Spleen (tissue), 13 donors: ENCODE measurements at places on chromosomes 2 and 18. TPM values are rescaled to one million over a fixed set of nuclear protein-coding genes. Genes with fewer than 3 reads are reported as not detected.

- no peak overlapping the region for H3K27ac ChIP-seq
- no peak overlapping the region for H3K4me3 ChIP-seq
- H3K27me3 ChIP-seq: no peaks in the 10 kb centered on the region
- no peaks in the 10 kb centered on the region for H3K36me3 ChIP-seq
- H3K4me1 ChIP-seq: no peaks in the 10 kb centered on the region
- DNase-seq: no peak
Observed at GRCh38 chr2:106828119-106828518, 57.8 kb downstream of the ST6GAL2 start.

Gene MDH1B
- 0.34 TPM for total RNA-seq

GRCh38 chr2:203062126-203062525 is 47.5 kb downstream of the NBEAL1 start:
- no peak overlapping the region for H3K27ac ChIP-seq
- H3K4me3 ChIP-seq: no peak overlapping the region
- no peaks in the 10 kb centered on the region for H3K27me3 ChIP-seq
- H3K36me3 ChIP-seq: peaks cover 11% of the 10 kb centered on the region
- DNase-seq: no peak
- H3K4me1 ChIP-seq: no peaks in the 10 kb centered on the region

- peaks cover 7% of the 10 kb centered on the region for H3K4me1 ChIP-seq
- no peak overlapping the region for H3K27ac ChIP-seq
- no peaks in the 10 kb centered on the region for H3K36me3 ChIP-seq
- H3K27me3 ChIP-seq: no peaks in the 10 kb centered on the region
Observed at GRCh38 chr2:120568089-120568974, 167.3 kb upstream of the GLI2 start.

Gene CACNB4
- 4.1 TPM for total RNA-seq

GRCh38 chr18:46868169-46868921 is 49.0 kb downstream of the PIAS2 start:
- no peaks in the 10 kb centered on the region for H3K36me3 ChIP-seq
- DNase-seq: no peak
- H3K27ac ChIP-seq: peak overlapping the region; percentile 33
- no peak overlapping the region for H3K4me3 ChIP-seq
- no peaks in the 10 kb centered on the region for H3K27me3 ChIP-seq
- no peaks in the 10 kb centered on the region for H3K4me1 ChIP-seq

GRCh38 chr2:41695198-41696113 is 352.4 kb upstream of the PKDCC start:
- no peak for DNase-seq
- no peak overlapping the region for H3K4me3 ChIP-seq
- H3K4me1 ChIP-seq: peaks cover 6% of the 10 kb centered on the region
- H3K27ac ChIP-seq: no peak overlapping the region

DNA sequence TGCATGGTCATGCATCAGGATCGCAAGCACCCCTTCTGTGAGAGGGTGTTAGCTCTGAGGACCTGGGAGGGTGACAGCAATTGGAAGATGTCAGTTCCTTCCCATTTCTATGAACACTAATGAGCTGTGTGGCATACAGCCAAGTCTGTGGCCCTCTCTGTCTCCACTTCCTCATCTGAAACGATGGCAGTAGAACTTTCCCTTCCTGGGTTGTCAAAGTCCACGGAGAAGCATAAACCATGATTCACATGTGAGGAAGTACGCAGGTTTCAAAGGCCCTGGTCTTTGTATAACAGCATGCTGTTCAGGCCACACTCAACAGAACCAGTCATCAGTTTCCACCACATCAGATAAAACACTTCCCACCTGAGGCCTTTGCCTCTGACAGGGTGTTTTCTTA is 167.4 kb upstream of the RAB6C start:
- no peaks in the 10 kb centered on the region for H3K27me3 ChIP-seq
- H3K4me1 ChIP-seq: peaks cover 23% of the 10 kb centered on the region
- H3K4me3 ChIP-seq: no peak overlapping the region
- no peak for DNase-seq

Gene EDAR
- total RNA-seq: 0.67 TPM

GRCh38 chr2:172354347-172354746 is 73.0 kb upstream of the ITGA6 start:
- H3K27me3 ChIP-seq: no peaks in the 10 kb centered on the region
- no peak for DNase-seq

- H3K27ac ChIP-seq: no peak overlapping the region
- DNase-seq: no peak
- H3K4me3 ChIP-seq: no peak overlapping the region
- H3K4me1 ChIP-seq: no peaks in the 10 kb centered on the region
- H3K36me3 ChIP-seq: no peaks in the 10 kb centered on the region
- H3K27me3 ChIP-seq: no peaks in the 10 kb centered on the region
Observed at GRCh38 chr2:83234246-83234645, 1224.8 kb downstream of the SUCLG1 start.

GRCh38 chr2:8676921-8677645 is 4.8 kb upstream of the ID2 start:
- H3K36me3 ChIP-seq: no peaks in the 10 kb centered on the region
- DNase-seq: no peak
- H3K4me3 ChIP-seq: peak overlapping the region; percentile 47
- no peaks in the 10 kb centered on the region for H3K27me3 ChIP-seq

DNA sequence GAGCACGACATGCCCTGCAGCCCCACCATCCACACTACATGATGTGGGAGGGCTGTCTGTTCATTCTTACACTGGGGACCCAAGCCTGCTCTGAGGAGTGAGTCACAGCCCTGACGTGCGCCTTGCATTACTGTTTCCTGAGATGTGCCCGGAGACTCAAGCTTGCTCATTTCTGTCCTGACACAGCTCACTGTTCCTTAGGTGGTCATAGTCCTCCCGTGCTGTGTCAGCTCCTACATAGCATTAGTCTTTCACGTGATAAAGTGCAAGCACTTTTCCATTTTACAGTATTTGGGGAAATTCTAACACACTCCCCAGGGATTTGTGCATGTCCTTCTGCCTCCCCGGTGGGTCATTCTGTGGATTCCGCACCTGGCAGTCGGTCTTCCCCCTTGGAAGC is 46.2 kb upstream of the TRIM43B start:
- no peaks in the 10 kb centered on the region for H3K36me3 ChIP-seq
- H3K27ac ChIP-seq: no peak overlapping the region
- no peaks in the 10 kb centered on the region for H3K27me3 ChIP-seq
- DNase-seq: no peak
- H3K4me3 ChIP-seq: no peak overlapping the region

- H3K4me1 ChIP-seq: no peaks in the 10 kb centered on the region
- no peak for DNase-seq
- no peaks in the 10 kb centered on the region for H3K36me3 ChIP-seq
- no peak overlapping the region for H3K4me3 ChIP-seq
- peaks cover 10% of the 10 kb centered on the region for H3K27me3 ChIP-seq
- H3K27ac ChIP-seq: no peak overlapping the region
Observed at GRCh38 chr18:77341527-77342325, 92.1 kb downstream of the GALR1 start.

DNA sequence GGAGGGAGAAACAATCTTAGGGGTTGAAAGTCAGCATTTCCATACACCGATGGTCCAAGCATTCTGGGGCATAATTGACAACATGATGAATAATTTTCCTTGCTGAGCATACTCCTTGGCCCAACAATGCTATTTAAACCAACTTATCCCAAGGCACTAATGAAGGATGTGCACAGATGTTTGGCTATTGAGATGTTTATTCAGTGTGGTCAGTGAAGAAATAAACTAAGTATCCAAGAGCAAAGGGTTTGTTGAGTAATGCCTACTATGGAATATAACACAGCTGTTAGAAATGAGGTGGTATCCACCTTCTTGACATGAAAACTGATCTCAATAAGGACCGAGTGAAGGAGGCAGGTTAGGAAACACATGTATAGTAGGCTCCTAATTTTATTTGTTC is 53.9 kb upstream of the RAB6D start:
- no peak overlapping the region for H3K4me3 ChIP-seq
- no peak overlapping the region for H3K27ac ChIP-seq
- no peaks in the 10 kb centered on the region for H3K4me1 ChIP-seq
- DNase-seq: no peak
- peaks cover 8% of the 10 kb centered on the region for H3K27me3 ChIP-seq

GRCh38 chr2:204255071-204255470 is 290.2 kb upstream of the PARD3B start:
- no peak overlapping the region for H3K27ac ChIP-seq
- no peak for DNase-seq
- no peaks in the 10 kb centered on the region for H3K27me3 ChIP-seq

DNA sequence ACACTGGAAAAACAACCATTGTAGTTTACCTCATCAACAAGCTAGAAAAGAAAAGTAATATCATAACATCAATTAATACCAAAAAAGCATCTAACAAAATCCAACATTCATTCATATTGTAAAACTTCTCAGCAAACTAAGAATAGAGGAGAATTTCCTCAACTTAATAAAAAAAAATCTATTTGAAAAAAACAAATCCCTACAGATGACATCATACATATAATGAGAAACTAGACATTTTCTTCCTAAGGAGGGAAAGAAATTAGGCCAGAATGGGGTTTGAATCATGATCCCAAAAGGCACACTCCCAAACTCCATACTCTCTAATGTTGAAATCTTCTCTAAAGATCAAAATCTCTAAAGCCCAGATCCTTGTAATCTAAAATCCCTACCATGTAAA is 460.0 kb downstream of the IRS1 start:
- DNase-seq: no peak
- H3K36me3 ChIP-seq: no peaks in the 10 kb centered on the region
- H3K27ac ChIP-seq: no peak overlapping the region
- no peaks in the 10 kb centered on the region for H3K27me3 ChIP-seq
- H3K4me1 ChIP-seq: no peaks in the 10 kb centered on the region

- H3K27ac ChIP-seq: no peak overlapping the region
- H3K36me3 ChIP-seq: peaks cover under 1% of the 10 kb centered on the region
- no peak overlapping the region for H3K4me3 ChIP-seq
- no peak for DNase-seq
- no peaks in the 10 kb centered on the region for H3K4me1 ChIP-seq
Observed at GRCh38 chr2:216671791-216672343, 23.5 kb downstream of the IGFBP5 start.

DNA sequence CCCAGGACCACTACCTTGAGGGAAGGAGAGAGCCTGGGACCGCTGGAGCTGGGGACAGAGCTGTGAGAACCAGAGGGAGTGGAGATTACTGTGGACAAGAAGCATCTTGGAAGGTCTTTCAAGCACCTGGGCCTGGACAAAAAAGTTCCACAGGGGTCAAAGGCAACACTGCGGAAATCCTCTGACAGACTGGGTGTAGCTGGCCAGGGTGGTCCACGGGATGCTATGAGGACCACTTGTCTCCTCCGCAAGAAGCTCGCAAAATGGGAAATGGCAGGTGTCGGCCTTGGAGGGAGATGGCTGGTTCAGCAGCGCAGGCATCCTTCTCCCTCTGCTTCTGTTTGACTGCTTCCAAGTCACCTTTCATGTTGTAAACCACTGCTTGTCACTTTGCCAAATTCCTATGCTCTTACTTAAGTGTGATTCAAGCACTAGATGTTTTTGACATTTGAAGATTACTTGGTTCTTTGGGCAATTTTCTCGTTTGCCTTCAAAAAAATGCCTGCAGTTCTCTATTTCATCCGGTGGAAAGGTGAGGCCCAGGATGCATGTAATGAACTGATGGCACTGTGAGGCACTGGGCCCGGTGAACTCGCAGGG is 27.7 kb downstream of the KLHL29 start:
- H3K36me3 ChIP-seq: no peaks in the 10 kb centered on the region
- H3K4me3 ChIP-seq: no peak overlapping the region
- H3K27ac ChIP-seq: no peak overlapping the region
- no peaks in the 10 kb centered on the region for H3K27me3 ChIP-seq
- DNase-seq: peak; percentile 24

GRCh38 chr2:97348841-97349240 is 235.9 kb downstream of the ANKRD36 start:
- H3K36me3 ChIP-seq: no peaks in the 10 kb centered on the region
- no peak overlapping the region for H3K27ac ChIP-seq
- DNase-seq: no peak
- H3K4me1 ChIP-seq: no peaks in the 10 kb centered on the region
